Activated CD4-positive, alpha-beta T cell treated with anti-CD3 and anti-CD28 coated beads, Interleukin-2, amount 50 U/mL, for 48 hours (primary cell): ENCODE measurements at places on chromosomes 13 and 19.

DNA sequence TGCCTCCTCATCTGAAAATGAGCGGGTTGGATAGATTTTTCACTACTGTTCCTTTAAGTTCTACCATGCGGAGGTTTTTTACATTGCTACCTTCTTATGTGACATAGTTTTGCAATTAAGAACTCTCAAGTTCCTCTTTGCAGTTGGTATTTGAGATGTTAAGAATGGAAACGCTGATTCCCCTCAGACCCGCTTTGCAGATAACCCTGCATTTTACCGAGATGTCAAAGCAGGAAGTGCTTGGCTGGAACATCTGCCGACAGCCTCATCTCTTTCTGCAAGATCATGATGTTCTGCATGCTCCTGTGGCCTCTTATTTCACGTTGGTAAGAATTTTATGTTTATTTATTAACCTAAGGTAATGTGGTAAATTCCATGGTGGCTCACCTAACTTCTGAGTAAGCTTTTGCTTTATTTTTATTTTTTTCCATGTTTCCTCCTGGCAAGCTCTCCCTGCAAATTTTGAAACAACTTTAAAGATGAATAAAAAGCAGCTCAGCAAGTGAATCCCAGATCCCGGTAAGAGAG, 22.5 kb downstream of the PABPC3 start:
- DNase-seq = no peak

DNA sequence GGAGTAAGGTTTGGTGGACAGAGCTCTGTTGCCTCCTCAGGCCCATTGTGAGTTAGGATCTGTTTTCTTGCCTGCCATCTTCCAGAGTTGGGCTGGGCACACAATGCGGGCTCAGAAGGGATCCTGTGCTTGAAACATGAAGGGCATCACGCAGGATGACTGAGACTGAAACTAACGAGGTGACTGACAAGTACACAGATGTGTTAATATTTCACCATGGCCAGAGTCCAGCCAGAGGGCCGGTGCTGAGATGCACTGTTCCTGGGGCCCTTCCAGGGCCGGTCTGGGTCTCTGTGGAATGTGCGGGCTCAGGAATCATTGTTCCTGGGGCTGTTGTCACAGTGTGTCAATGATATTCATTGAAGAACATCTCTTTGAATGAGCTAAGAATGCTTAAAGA, 163.7 kb downstream of the URI1 start:
- DNase-seq = no peak

GRCh38 chr13:113483504-113484293, 6.8 kb downstream of the DCUN1D2 start:
- no peak for DNase-seq

DNA sequence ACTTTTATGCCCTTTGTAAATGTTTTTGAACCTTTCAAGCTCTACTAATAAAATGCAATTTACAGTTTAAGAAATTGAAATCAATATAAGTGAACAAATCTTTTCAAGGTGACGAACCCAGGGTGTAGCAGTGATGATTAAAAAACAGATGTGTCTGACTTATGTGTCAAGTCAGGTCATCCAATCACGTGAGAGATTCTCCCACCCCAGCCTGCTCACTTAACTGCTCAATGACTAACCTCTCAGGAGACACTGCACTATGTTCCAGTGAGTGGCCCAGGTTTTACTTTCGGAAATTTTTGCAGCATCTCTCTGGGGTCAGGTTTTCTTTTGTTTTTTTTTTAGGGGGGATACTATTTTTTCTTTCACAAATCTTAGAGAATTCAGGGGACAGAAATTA, 60.7 kb downstream of the ZNF429 start:
- no peak for DNase-seq

- no peak for DNase-seq
Observed at GRCh38 chr19:18457483-18458331, 19.8 kb upstream of the ISYNA1 start.

DNA sequence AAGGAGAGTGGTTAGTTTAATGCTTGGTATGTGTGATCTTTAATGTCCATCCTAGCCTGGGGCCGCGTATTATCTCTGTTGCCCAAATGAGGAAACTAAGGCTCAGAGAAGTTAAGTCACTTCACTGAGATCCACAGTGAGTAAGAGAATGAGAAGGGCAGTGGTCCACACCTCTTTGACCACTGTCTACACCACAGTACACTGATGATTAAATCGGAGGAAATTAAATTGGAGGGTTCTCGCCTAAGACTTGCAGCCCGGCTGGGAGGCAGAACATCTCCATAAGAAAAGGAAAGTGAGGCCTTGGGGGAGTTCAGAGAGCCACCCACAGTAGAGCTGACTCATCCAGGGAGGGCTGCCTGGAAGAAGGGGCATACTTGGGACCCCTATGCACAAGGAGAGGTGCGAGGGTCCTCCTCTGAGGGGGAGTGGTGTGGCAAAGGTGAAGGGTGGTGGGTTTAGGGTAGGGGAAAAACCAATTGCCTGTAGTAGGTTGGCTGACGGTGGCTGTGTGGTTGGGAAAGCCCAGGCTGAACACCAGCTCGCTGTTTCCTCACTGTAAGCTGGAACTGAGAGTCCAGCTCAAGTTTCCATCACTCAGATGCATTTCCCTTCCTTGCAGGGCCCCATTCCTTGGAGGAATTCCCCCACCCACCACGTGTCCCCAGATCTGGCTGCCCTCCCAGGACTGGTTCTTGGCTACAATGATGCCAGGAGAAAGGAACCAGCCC, 15.0 kb upstream of the DHRS12 start:
- DNase-seq = peak; percentile 71

DNA sequence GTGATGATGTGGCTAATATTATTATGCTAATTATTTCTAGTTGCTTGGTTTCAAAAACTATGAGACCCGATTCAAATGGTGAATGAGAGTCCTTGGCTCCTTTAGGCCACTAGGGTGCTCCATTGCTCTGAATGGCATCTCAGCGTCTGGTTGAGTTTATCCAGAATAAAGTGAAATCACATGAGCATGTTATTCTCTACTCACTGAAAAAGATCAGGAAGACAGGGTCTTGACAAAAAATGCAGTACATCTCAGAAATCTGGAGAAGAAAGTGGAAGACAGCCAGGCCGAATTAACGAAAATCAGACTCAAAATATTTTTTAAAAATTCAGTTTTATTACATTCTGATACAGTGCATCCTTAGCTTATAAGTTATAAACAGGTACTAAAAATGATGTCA, 516.2 kb downstream of the MYO16 start:
- DNase-seq = no peak

DNA sequence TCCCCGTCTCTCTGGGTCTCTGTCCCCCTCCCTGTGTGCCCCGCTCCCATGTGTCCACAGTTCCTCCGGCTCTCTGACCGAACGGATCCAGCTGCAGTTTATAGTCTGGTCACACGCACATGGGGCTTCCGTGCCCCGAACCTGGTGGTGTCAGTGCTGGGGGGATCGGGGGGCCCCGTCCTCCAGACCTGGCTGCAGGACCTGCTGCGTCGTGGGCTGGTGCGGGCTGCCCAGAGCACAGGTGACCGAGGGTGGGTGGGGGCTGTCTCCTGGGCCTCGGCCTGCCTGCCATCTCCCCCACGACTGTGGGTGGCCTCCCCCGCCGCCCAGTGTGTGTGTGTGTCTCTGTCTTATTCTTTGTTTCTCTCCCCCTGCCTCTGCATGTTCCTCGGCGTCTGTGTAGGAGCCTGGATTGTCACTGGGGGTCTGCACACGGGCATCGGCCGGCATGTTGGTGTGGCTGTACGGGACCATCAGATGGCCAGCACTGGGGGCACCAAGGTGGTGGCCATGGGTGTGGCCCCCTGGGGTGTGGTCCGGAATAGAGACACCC, 10.3 kb downstream of the TRPM4 start:
- DNase-seq = no peak

- no peak for DNase-seq
Observed at GRCh38 chr13:50991579-50992521, 82.3 kb downstream of the RNASEH2B start.
